CD4-positive, alpha-beta T cell treated with Interleukin-15 for 1 hour (primary cell): ENCODE measurements at places on chromosomes 16 and 17.

DNA sequence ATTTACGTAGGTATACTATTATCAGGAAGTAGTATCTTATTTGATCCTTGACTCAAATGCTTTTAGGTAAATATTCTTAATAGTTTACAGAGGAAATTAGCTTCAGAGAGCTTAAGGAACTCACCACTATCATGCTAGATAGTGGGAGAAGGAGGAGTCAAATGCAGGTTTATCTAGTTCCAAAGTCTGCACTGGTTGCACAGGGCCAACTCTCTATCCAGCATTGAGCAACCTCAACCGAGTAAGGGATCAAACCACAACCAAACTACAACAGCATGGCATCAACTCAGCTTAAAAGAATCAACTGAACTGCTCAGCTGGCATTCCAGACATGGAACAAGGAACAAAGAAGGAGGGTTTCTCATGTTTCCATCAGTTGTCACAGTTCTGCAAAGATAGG lies 306.0 kb downstream of the MAF start:
- DNase-seq, result no peak

DNA sequence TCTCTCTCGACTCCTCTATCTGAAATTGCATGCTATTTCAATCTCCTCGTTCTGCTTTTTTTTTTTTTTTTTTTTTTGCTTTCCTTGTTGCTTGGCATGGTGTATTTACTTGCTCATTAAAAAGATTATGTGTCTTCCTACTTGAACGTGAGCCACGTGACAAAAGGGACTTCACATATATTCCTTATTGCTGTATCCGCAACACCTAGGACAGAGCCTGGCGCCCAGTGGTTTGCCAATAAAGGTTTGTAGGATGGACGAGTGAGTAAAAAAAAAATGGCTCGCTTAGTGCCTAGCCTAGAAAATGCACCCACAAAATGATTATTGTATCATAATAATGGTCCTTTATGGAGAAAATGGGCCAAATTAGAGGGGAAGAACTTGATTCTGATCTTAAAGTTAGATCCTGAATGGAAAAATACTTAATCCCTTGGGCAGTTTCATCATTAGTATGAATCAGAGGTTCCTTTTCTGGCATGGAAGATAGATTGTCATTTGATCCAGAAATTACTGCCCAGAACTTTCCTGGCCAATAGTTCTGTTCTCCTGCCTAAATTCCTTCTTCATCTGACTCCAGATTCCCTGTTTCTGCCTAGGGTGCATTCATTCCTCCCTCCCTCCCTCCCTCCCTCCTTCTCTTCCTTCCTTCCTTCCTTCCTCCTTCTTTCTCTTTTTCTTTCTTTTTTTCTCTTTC lies 13.6 kb upstream of the TMEM220 start:
- DNase-seq, result no peak

DNA sequence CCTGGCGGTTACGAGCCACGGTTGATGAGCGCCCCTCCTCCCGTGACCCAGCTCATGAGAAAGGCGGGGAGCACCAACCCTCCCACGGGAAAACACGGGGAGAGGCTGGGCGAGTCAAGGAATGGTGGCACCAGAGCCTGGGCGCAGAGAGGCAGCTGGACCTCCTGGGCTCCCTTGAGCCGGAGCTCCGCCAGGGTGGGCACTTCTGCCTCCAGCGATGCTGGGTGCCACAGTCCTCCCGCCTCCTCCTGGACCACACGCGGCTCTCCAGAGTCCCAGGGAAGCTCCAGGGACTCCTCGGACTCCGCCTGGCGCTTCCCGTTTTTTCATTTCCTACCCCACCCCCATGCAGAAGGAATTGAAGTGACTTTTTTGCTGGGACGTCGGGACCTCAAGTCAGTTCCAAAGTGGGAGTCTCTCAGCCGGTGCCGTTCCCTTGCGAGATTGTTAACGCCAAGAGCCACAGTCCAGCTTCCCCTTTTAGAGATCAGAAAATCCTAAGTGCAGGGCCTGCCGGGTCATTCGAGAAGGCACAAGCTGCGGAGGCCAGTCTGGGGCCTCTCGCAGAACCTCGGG lies 6.6 kb upstream of the CBX8 start:
- no peak for DNase-seq

GRCh38 chr16:58345574-58346354 lies 46.5 kb upstream of the GINS3 start:
- DNase-seq, result no peak

DNA sequence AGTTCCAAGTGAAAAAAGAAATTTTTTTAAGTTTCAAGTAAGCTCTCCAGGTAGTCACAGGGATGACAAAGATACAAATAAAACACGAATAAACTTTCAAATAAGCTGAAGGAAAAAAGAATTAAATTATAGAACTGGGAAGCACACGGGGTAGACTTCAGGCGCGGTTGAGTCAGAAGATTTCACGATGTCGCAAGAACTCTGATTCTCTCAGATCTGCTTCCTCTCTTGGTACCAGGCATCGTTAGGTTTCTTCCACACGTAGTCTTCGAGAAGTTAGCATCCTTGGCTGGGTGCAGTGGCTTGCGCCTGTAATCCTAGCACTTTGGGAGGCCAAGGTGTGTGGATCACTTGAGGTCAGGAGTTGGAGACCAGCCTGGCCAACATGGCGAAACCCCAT lies 784.1 kb upstream of the RBFOX1 start:
- no peak for DNase-seq
